Kidney (tissue), 22 donors: ENCODE measurements at places on chromosomes 12 and 14.

GRCh38 chr12:88934163-88934747 lies 354.0 kb upstream of the KITLG start:
- DNase-seq, result no peak

- DNase-seq, result no peak
Measured at GRCh38 chr12:12791756-12792369, 6.4 kb downstream of the APOLD1 start.

GRCh38 chr14:26687301-26687837 lies 89.5 kb upstream of the NOVA1 start:
- no peak for DNase-seq

GRCh38 chr12:58894040-58894439 lies 26.3 kb downstream of the LRIG3 start:
- no peak for DNase-seq

DNA sequence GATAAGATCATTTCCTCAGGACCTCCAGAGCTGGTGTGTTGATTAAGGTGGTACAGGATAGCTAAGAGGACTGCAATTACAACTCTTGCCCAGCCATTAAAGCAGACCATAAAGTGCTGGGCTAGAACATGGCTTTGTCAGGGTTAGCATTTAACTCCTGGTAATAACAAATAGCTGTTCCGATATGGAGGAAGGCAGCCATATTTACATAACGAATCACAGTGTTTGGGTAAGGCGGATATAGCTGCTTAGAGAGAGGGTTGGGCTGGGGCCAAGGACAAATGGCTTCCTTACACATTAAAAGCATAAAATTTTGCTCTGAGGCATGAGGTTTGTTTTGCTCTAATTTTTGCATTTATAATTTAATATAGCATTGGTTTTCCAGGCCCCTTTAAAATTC lies 297.7 kb upstream of the DDHD1 start:
- no peak for DNase-seq

DNA sequence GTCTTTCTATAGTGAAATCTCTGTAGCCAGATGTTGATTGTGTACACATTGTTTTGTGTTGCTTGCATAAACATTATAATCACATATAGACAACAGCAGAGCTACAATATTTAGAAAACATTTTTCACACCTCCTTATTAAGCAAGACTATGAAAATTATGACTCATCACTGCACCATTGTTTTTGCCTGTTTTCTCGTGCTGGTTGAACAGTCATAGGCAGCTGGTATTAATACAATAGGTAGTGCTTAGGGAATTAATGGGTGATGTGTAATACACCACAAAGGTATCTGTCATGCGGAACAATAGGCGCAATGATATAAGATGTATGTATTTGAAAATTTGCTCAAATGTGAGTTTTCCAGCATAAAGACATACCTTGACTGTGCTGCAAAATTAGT lies 449.3 kb downstream of the FOXG1 start:
- no peak for DNase-seq

DNA sequence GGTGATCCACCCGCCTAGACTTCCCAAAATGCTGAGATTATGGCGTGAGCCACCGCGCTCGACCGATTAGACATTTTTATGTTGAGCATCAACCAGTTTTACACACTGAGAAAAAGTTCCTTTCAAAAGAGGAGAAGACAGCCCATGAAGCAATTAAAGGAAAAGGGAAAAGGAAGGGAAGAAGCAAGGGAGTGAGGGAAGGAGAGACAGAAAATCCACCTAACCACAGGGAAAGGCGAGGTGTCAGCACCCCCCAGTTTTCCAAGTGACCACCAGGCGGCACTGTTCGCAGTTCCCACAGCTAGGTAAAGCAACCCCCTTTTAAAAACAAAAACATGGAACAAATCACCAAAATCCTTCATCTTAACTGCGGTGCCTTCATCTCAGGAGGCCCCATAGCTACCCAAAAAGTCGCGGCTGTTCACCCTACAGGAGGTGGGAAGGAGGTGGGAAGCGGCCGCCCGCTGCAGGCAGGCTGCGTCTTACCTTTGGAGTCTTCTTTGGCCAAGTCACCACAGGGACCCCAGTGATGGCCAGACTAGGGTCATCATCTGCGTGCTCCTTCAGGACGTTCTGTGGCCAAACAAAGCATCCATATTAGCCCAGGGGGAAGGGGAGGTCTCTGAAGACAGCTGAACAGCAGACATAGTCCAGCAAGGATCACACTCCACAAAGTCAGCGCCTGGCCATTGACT lies 86.6 kb downstream of the KDM2B start:
- peak; percentile 54 for DNase-seq

DNA sequence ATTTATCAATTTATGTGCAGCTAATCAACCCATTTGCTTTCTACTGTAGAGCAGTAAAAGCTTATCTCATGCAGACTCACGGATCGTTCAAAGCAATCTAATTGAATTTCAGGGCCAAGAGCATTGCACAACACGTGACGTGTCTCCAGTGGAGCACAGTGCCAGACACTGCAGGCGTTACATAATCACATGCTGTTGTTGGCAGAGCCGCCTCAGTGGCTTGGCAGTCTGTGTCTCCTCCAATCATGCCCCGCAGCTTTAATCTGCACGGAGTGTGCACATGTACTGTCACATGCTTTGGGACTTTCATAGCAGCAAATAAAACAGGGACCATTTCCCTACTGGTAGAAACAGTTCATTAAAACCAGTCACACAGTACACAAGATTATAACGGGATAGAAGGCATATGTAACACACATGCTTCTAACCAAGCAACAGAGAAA lies 309.3 kb downstream of the ITPR2 start:
- DNase-seq, result peak; percentile 46

DNA sequence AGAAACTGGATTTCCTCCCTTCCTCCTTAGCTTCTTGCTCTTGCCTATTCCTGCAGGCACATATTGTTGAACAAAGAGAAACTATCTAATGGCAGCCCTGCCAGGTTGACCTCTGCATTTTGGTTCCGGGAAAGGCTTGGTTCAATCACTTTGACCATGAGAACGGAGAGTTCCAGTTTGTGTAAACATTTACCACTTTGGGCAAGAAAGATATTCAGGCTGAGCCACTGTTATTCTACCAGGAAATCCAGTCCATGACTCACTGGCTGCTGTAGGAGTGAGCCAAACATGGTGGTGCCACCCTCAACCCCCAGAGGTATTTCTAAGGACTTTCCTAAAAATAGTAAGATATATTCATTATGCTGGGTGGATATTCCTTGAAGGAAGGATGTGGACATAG lies 242.2 kb upstream of the OR4E1 start:
- no peak for DNase-seq

GRCh38 chr12:22473212-22473611 lies 71.1 kb downstream of the C2CD5 start:
- DNase-seq, result no peak

DNA sequence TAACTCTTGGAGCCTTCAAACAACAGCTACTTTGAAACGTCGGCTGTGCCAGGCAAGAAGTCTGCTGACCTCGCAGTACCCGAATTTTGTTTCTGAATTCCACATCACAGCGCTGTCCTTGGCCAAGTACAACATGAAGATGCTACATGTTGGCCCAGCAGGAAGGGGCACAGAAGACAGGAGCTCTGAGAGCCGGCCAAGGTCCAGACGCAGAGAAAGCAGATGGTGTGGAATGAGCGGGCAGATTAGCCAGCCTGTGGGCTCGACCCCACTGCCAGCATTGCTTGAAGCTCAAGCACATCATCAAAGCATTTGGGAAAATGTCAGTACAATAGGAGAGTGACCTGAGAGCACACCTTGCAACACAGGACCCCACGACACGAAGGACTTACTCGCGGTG lies 64.5 kb downstream of the FZD10 start:
- no peak for DNase-seq

DNA sequence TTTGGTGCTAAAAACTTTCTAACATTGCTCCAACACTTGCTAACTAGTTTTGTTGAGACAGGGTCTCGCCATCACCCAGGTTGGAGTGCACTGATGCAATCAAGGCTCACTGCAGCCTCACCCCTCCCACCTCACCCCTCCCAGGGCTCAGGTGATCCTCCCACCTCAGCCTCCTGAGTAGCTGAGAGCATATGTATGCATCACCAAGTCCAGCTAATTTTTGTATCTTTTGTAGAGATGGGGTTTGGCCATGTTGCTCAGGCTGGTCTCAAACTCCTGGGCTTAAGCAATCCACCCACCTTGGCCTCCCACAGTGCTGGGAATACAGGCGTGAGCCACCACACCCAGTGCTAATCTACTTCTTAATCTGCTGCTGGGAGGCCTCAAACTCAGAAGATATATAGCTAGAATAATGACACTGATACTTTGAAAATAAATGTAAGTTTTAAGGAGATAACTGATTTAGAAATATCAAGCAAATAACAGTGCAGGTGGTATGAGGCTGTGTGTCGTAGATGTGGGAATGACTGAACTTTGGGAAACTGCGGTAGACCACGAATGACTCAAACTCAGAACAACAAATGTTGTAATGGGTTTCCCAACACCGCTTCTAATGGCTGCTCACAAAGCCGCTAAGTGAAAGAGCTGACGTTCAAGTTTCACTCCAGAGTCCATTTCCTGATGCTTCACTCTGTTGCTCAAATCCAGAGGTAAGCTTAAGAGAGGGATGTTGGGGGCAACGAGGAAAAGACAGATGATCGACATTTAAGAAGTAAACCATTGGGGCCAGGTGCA lies 10.0 kb downstream of the TMCC3 start:
- no peak for DNase-seq

- no peak for DNase-seq
Measured at GRCh38 chr12:105321125-105321524, 9.4 kb upstream of the C12orf75 start.

GRCh38 chr12:27333403-27334009 lies 870 bp downstream of the BMAL2 start:
- peak; percentile 75 for DNase-seq

GRCh38 chr14:67387195-67387594 lies 24.8 kb downstream of the PLEK2 start:
- no peak for DNase-seq

DNA sequence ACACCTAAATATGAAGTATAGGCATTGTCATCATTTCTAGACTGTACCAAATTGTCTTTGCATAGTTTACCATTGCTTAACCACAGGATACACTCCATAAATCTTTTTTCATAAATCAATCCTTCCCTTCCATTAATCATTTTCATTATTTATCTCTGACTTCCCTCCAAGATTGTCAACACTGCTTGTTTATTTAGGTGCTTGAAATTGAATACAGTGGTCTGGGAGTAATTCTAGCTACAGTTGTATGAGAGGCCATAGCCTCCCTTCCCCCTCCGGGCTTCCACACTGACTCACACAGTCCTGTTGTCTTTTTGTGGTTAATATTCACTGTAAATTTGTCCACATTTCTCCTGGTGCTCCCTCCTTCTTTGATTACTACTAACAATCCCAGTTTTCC lies 114.2 kb upstream of the ARID2 start:
- DNase-seq, result peak; percentile 88

DNA sequence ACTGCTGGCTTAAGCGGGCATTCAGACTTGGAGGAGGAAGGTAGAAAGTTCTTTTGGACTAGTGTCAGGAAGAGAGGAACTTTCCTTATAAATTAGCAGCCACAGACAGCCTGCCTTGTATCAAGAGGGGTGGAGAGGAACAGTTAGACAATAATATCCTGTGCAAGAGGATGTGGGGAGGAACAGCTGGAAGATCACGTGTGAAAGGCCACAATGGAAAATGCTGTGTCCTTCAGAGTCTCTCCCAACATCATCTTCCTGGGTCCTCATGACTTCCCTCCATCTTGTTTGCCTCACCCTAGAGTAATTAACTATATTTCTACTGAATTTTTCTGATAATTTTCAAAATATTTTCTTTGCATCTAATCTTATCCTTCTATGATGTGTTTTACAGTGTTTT lies 117.4 kb downstream of the MGAT4C start:
- DNase-seq, result no peak

GRCh38 chr12:54251667-54252284 lies 28.1 kb downstream of the CBX5 start:
- peak; percentile 61 for DNase-seq

- no peak for DNase-seq
Measured at GRCh38 chr14:39582028-39582654, 149.9 kb upstream of the FBXO33 start.

DNA sequence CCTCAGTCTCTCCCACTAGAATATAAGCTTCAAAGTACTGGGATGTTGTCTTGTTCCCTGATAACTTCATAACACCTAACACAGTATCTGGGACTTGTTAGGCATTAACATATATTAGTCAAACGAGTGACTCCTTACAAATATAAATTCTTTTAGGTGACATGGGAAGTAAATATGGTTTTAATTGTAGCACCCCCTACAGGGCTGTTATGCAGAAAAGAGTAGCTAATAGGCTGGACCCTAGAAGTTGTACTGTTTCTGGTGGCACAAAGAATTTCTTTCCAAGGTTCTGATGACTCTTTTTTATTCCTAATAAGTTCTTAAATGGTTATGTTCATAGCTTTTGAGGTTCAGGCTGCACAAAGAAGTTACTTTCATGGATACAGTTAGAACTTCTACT lies 29.8 kb downstream of the GPATCH2L start:
- DNase-seq, result no peak

- DNase-seq, result no peak
Measured at GRCh38 chr12:92650228-92650822, 52.5 kb upstream of the PLEKHG7 start.

DNA sequence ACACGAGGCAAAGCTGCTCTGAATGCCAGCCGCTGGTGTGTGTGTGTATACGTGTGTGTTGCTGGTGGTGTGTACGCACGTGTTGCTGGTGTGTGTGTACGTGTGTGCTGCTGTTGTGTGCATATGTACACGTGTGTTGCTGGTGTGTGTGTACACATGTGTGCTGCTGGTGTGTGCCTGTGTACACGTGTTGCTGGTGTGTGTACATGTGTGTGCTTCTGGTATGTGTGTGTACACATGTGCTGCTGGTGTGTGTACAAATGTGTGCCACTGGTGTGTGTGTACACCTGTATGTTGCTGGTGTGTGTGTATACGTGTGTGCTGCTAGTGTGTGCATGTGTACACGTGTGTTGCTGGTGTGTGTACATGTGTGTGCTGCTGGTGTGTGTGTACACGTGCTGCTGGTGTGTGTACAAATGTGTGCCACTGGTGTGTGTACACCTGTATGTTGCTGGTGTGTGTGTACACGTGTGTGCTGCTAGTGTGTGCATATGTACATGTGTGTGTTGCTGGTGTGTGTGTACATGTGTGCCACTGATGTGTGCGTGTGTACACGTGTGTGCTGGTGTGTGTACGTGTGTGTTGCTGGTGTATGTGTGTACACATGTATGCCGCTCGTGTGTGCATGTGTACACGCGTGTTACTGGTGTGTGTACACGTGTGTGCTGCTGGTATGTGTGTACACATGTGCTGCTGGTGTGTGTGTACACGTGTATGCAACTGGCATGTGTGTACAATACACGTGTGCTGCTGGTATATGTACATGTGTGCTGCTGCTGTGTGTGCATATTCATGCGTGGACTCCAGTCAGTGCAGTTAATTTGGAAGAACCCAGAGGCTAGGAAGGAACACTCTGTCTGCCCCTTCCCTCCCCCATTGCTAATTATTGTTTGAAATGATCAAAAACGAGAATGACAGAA lies 47.2 kb downstream of the CACNA2D4 start:
- DNase-seq, result no peak

DNA sequence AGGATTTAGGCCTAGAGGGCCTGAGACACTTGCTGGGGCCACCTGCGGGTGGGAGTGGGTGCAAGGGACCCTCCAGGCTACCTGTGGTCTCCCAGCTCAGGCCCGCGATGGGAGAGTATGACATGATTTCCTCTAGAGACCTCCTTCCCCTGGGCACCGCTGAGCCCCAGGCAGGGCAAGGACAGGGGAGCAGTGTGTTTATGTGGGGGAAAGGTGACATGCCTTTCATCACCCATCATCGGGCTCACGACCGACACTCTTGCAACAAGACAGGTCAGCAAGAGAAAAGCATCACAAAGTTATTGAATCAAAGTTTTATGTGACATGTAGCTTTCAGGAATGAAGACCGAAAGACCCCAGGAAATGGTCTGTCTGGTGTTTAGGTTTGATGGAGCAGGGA lies 19.9 kb downstream of the SH2B3 start:
- no peak for DNase-seq
